ENCODE measurements at places on chromosomes 11 and 22.

DNA sequence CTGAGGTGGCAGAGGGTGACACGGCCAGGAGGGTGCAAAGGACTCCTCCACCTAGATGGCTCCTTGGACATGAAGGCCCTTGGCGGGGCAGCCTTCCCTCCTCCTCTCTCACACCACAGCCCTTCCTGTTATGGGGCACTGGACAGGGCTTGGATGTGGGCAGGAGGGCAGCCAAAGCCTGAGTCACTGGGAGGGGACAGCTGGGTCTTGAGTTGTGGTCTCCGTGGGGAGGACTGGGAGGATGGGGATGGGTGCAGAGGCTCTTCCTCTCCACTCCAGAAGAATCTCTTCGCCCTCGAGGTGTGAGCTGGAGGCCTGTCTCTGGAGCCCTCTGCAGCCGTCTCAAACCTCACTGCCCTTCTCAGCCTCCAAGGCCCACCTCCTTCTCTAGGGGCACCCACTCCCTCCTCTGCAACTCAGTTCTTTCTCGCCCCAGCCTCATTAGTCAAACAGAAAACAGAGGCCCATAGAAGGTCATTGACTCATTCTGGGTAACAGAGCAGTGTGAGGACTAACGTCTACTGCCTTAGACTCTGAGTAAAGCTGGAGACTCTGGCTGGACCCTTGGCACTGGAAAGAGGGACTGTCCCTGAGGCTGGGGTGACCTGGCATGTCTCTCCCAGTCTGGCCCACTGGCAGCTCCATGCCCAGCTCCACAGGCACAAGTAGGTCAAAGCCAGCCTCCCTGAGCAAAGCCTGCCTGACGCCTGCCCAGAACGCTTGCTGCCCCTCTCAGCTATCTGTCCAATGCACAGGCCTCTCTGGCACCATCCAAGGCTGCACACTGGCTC lies 47.5 kb upstream of the CDON start:
- DNase-seq: no peak

- no peak for DNase-seq
Observed at GRCh38 chr11:57475191-57475590, 14.9 kb downstream of the RTN4RL2 start.

GRCh38 chr11:16195651-16196050 lies 160.7 kb downstream of the SOX6 start:
- DNase-seq: no peak

GRCh38 chr11:11816511-11817314 lies 25.1 kb upstream of the USP47 start:
- peak; percentile 19 for DNase-seq

DNA sequence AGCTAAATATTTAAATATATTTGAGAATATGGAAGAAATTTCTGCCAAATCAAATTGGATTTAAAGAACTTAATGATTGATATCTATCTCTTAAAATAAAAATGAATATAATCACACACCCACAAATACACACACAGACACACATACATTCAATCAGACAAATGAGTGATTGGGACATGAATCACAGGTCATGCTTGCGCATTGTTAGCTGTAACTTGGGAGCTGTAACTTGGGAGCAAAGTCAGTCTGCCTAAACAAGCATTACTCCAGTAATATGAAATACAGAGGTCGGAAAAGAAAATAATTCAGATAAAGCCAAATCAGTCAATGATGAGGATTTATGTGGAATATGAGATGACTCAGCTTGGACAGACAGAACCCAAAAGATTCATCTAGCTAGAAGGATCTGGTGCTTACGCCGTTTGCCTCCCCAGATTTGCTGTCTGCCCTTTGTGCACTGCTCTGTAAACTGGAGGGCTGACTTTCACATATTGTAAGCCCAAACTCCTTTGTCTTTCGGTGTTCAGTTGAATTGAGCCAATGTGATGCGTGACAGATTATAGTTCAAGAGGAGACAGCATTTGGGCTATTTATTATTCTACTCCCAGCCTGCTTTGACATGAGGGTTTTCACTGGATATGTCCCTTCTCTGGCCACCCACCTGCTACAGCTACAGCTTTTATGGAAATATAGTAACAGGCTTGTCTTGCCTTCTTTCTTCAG lies 1.6 kb downstream of the OR56B1 start:
- no peak for DNase-seq

- DNase-seq: no peak
Observed at GRCh38 chr11:130847517-130847916, 68.8 kb downstream of the SNX19 start.
